ENCODE measurements at places on chromosomes 5 and 9. TPM values are rescaled to one million over a fixed set of nuclear protein-coding genes. Genes with fewer than 3 reads are reported as not detected.

The TMEM232 gene
- total RNA-seq: 0.22 TPM

DNA sequence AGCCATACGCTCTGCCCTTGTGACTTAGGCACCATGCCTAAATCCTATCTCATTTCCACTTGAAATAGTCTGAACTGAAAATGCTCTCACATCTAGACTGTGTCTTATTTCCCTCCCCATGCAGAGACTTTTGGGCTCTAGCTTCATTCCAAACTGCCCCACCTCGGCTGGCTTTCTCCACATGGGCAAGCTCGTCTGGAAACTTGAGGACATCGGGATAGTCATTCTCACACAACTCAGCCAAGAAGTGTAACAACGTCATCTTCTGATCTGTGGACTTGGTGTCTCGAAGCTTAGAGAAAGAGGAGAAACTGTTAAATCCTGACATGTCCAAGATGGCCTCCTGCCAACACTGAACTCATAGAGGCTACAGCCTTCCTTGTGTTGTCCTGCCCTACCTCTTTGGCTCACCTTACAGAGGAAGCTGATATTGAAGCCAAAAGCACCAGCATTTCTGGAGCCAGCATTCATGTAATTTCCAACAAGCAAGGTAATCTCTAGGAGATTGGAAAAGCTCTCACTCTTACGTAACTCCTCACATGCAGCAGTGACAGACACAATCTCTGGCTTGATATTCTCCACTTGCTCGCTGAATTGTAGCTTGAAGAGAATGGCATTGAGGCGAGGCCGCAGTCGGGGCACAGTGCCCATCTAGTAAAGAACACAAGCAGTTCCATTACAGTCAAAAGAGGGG is 39.6 kb downstream of the PCDHGC5 start:
- DNase-seq: no peak

The BARX1 gene
- total RNA-seq: 0.69 TPM

DNA sequence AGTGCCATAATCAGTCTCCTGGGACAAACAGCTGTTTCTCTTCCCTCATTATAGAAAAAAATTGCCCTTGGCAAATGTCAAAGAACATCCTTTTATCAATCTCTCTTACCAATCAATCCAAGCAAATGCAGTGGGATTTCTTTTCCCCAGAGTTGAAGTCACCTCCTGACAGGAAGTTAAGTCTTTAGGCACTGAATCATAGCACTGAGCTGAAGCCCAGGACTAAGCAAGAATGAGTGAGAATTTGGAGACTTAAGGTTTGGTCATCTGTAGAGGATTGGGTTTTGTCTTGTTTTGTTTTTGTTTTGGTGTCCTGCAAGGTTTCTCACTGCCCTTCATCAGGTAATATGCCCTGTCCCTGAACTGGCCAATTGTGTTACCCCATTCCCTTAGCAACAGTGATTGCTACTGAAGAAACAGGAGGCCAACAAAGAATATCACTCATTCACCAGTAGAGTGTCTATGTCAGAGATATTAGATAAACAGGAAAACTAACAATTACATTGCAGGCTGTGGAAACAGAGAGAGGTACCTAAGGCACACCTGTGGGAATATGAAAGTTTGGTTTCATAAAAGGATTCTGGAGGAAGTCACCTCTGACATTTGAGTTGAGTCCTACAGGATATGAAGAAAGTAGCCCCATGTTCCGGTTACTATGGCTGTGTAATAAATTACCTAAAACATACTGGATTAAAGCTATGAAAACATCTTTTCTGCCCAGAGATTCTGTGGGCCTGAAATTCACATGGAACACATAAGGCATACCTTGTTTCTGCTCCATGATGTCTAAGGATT is 4.5 kb upstream of the FXN start:
- no peak for DNase-seq

GRCh38 chr9:110752766-110753165 is 84.2 kb downstream of the MUSK start:
- DNase-seq: peak; percentile 99

DNA sequence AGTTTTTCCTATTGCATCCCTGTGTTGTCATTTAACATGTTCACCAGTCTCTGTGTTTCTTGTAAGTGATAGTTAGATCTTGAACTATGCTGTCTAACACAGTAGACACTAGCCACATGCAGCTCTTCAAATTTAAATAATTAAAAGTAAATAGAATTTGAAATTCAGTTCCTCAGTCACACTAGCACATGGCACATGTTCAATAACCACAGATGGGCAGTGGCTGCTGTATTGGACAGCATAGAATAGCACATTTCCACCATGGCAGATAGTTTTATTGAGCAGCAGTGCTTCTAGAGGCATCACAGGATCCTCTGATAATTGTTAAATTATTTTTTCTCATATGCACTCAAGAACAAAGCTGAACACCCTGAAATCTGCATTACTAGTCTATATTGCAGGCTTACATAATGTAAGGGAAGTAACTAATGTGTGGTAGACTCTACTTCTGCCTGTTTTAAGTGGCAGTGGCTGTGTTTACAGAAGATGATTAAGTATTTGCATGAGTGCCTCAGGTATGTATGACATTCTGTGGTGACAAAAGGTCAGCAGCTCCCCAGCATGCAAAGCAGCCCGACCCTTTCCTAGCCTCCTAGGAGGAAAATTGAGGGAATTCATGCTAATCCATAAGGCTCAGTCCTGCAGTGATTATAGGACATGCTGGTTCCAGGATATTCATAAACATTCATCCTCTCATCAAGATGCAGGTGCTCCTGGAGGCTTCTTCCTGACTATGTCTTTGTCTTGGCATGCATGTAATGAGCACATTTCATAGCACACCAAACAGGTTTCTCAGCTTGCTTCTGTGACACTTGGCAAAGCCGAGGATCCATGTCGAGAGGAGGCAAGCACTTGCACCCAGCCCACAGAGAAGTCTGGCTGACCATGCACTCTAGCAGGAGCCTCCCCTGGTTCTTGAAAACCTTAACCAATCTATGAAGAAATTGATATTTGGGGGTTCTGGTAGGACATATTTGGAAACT is 45.5 kb downstream of the SH3RF2 start:
- peak; percentile 55 for DNase-seq

- DNase-seq: peak; percentile 43
Measured at GRCh38 chr9:129608561-129609481, 12.1 kb downstream of the C9orf50 start.

The RHOBTB3 gene
- 286 TPM for total RNA-seq

DNA sequence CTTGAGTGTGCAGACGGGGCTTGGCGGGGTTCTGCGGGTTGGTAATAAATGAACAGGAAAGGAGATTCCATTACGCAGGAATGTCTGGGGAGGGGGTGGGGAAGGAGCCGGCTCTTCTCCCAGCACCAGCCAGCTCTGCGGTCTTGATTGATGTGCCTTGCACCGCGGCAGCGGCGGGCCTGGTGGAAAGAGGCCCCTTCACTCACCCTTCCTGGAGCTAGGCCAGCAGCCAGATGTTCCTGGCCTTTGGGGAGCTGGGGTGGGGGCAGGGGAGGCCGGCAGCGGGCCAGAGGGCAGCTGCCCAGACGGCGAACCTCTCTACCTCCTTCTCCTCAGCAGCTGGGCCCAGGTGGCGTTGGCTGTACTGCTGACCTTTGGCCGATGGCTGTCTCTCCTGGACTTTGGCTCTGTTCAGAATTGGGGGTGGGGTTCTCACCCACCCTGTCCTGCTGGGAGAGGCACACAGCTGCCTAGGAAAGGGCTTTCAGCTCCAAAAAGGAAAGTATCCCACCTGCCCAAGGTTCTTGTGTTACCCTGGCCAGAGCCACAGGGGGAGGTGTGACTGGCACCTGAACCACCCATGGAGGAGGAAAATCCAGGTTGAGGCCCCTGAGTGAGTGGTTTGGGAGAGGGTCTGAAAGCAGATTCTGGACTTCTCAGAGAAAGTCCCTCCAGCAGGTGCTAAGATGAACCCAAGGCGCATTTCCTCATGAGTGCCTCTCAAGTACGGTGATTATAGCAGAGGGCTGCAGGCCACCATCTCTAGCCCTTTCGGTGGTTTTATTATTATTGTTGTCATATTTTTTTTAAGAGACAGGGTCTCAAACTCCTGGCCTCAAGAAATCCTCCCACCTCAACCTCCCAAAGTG is 58.0 kb upstream of the SYNPO start:
- no peak for DNase-seq

DNA sequence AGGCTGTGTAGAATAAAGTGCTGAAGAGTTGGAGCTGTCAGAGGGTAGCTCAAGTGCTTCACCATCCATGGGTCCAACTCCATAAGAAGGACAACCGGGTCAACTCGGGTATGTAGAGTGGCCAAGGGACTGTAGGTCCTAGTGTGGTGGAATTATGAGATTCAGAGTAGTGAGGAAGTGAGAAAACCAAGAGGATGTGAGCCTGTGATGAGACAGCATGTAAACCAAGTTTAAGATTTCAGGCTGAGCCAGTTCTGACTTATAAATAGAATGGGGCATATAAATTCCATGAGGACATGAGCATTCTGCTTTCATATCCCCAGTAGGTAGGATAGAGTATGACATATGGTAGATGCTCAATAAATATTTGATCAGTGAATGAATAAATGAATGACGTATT is 96.3 kb downstream of the CFAP95 start:
- DNase-seq: no peak

- DNase-seq: peak; percentile 93
Measured at GRCh38 chr5:139271201-139272027, 22.1 kb upstream of the MATR3 start.

DNA sequence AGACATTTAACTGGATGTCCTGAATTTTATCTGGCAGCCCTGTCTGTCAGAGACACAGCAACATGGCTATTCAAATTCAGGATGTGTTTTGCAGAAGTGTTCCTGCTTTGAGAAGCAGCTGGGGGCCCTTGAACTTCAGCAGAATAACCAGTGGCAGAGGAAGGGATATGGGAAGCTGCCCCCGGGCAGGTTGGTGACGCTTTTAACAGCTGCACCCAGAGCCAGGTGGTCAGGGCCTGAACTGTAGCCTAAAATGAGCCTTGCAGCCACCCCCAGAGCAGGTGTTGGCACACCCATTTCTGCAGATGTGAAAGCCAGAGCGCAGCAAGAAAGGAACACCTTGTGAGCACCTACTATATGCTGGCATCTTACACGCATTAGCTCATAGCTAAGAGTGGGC is 128.7 kb upstream of the BOD1 start:
- DNase-seq: no peak

The IL4 gene
- total RNA-seq: not detected

The SLC25A2 gene
- total RNA-seq: 0.05 TPM

The ELAVL2 gene
- 21.6 TPM for total RNA-seq

The RNF145 gene
- 33.7 TPM for total RNA-seq

- peak; percentile 78 for DNase-seq
Measured at GRCh38 chr9:89850631-89851325, 246.0 kb downstream of the GADD45G start.

DNA sequence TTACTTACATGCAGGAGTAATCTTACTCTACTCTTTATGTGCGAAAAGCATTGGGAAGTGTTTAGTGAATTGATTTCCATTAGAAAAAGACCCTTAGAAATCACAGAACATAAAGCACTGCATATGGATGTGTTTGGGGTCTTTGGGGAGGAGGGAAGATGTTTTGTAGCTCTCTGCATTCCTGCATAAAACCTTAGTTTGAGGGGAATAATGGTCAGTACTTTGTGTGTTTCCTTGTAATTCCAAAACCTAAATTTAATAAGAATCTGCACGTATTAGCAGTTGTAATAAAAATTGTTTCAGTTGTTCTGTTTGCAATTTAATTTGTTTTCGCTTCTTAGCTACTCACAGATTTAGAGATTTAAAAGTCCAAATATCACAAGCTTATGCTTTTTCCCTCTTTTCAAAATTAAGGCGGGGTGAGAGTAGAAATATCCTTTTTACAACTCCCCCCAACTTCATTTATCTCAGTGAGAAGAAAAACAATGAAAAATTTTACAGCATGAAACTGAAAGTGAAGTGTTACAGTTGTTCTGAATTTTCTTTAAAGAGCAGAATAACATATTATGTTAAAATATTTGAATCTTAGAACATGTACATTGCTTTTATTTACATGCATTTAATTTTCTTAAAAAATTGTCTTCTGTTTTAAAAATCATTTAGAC is 143.8 kb downstream of the SMARCA2 start:
- DNase-seq: no peak

GRCh38 chr5:80139466-80139972 is 104.4 kb downstream of the THBS4 start:
- no peak for DNase-seq

The PCDHGA7 gene
- not detected for total RNA-seq

DNA sequence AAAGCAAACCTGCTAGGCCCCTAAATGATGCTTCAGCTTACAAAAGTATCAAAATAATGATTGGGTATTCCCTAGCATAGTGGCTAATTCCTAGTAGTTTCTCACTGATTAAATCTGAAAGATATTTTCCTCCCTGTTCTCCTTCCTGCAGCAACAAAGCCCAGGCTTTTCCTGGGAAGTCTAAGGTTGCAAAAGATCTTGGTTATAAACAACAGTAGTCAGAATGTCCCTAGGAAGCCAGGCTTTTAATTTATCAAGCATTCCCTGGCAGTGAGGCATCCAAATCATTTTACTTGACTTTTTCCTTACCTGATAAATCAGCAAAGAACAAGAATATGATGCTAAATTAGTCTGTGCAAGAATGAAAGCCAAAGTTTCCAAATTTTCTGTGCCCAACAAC is 272.0 kb downstream of the PDE4D start:
- DNase-seq: peak; percentile 36

DNA sequence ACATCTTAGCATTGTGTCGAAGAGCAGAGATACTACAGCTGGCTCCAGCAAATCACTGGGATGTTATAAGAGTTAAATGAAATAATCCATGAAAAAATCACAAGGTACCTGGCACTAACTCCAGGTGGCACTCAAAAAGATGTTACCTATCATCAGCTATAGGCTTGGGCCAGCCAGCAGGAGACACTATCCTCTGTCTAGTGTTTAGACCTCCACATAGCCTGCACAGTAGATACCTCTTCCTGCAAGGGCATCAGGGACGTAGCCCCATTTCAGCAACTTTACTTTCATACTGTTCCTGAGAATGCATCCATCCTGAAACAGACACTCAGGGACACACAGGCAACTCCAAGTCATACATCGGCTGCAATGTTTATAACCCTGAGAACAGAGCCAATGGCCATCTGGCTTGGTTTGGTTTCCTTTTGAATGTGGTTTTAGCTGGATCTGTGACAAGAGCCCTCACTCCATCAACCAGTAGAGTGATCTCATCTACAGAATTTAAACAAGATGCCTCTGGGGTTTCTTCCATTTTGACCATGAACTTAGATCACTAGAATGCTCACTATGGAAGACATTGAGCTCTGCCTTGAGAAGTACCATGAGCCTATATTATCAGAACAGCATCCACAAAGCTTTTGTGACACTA is 69.9 kb downstream of the TLE1 start:
- DNase-seq: peak; percentile 93

- peak; percentile 98 for DNase-seq
Measured at GRCh38 chr9:4238522-4238921, 61.3 kb downstream of the GLIS3 start.

The PARP8 gene
- total RNA-seq: 4.1 TPM

The TRPM3 gene
- not detected for total RNA-seq

The ITGA2 gene
- total RNA-seq: 30.1 TPM

- no peak for DNase-seq
Measured at GRCh38 chr9:93256878-93257807, 73.2 kb downstream of the WNK2 start.

The DNM1 gene
- total RNA-seq: 14.0 TPM

The SH2D3C gene
- not detected for total RNA-seq

DNA sequence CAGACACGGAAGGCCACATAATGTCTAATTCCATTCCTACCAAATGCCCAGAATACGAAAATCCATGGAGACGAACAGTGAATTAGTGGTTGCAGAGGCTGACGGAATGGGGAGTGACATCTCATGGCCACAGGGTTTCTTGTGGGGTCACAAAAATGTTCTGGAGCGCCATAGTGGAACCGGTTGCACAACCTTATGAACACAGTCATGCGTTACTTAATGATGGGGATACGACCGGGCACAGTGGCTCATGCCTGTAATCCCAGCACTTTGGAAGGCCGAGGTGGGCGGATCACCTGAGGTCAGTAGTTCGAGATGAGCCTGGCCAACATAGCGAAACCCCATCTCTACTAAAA is 26.0 kb upstream of the TTLL11 start:
- no peak for DNase-seq

Data from M059J (cell line).